Stimulated activated CD8-positive, alpha-beta memory T cell treated with anti-CD3 and anti-CD28 coated beads, Interleukin-4, amount 100 ng/mL, for 1 hour (primary cell): ENCODE measurements at places on chromosomes 12 and 14.

GRCh38 chr14:103057372-103058163 lies at the start of gene CDC42BPB:
Gene CDC42BPB, minus strand, starts transcription at chr14:103057549. Its CDS starts 376 bp downstream, at chr14:103057173.
- DNase-seq: no peak

- DNase-seq: no peak
These were observed 1.8 kb upstream of the TBK1 start for GRCh38 chr12:64450057-64450640.

GRCh38 chr14:82055515-82056115 lies 522.0 kb upstream of the SEL1L start:
- DNase-seq: no peak

- no peak for DNase-seq
These were observed 54.6 kb downstream of the TRAFD1 start for GRCh38 chr12:112179916-112180315.

- DNase-seq: no peak
These were observed 151.9 kb downstream of the GXYLT1 start for GRCh38 chr12:41992692-41993215.

DNA sequence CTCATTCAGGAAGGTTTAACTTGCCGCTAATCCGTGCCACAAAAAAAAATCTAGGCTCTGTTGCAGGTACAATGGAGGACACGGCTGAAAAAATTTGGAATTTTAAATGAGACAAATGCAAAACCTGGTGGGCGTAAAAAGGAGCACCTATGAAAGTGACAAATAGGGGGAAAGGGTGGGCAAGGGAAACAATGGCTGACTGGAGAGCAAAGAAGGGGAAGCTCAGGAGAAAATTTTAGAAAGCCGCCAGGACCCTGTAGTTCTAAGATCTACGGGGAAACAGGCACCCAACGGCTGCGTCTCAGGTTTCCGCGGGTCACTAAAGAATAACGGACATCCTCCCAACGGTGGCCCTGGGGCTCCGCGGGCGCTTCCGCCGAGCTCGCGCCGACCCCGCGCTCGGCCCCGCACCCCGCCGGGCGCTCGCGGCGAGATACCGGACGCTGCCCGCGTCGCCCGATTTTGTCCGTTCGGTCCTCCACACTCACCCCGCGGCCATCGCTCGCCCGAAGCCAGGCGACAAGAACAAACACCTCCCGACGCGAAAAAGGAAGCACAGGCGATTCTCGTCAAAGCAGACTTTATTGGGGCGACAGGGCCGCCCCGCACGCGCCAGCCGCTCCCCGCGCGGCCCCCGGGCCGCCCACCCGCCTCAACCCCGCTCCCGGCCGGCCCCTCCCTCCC lies 1.1 kb upstream of the YY1 start:
- DNase-seq: peak; percentile 32

DNA sequence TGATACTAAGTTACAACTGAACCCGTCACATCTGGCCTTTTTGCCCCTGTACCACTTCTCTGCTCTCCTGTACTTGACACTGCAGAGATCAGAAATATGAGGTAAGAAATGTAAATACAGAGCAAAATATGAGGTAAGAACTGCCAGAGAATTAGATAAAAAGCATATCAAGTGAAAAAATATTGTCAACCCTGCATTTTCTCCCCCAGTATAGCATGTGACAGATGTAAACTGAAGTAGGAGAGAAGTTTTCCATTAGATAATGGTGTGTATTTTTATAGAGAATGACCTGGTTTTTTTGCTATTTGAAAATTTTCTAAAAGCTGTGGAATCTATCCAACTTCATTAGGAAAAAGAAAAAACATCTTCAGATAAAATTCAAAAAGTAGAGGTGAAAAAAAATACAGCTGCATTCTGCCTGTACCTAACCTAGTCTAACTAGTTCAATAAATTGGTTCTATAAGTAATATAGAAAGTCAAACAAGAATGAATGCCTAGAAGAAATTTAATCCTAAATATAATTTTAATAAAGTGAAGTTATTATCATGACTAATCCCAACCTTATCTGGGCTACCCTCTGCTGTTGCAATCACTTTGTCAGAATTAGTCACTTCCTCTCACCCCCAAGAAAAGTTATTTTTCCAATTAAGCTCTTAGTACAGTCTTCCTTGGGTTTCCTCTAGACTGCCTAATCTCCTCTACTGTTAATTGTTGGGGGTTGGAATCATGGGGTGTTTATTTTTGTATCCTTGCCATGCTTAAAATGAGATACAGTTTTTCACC lies 210.0 kb downstream of the RASSF9 start:
- no peak for DNase-seq

DNA sequence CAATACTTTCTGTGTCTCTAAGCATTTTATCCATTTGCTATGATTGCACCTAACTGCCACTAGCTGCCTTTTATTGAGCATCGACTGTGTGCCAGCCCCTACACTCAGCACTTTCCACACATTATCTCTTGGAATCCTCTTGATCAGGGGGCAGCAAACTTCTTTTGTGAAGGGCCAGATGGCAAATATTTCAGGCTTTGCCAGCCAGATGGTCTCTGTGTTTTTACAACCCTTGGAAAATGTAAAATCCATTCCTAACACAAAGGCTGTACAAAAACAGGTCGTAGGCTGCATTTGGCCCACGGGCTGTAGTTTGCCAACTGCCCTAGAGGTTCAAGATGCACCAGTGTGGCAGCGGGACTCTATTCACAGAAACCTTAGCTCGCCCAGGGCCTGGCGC lies 19.5 kb downstream of the FOXN4 start:
- DNase-seq: no peak

DNA sequence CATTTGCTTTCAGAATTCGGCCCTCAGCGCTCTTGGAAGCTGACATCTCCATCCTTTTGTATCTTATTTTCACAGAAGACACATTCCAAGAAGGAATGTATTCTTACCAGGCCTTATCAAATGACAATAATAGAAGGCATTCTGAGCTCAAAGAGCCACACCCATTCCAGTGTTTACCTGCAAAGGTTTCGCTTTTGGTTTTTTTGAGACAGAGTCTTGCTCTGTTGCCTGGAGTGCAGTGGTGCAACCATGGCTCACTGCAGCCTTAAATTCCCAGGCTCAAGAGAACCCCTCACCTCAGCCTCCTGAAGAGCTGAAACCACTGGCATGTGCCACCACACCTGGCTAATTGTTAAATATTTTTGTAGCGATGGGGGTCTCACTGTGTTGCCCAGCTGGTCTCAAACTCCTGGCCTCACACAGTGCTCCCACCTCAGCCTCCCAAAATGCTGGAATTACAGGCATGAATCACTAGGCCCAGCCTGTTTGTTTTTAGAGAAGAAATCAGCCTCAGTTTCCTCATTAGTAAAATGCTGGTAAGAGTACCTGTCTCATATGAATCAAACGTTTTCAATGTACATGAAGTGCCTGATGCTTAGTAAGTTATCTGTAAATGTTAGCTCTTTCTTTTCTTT lies 69.2 kb downstream of the SLC6A12 start:
- DNase-seq: no peak

- no peak for DNase-seq
These were observed 192.8 kb upstream of the RGS6 start for GRCh38 chr14:71739273-71739990.

DNA sequence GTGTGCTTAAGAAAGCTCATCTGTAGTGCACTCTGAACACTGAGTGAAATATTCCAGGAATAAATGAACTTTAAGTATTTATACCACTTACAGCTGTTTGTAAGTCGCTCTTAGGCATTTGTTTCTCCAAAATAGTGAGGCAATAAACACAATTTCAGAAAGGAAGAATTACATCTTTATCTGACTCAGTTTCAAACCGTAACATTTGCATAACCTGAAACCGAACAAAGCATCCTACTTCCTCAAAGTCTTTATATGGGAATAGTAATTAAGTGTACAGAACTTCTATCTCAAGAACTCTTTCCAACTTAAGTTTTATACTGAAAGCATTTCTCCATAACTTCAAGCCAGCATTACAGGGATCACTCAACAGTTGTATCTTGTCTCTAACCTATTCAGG lies 58.4 kb downstream of the SOX5 start:
- no peak for DNase-seq

DNA sequence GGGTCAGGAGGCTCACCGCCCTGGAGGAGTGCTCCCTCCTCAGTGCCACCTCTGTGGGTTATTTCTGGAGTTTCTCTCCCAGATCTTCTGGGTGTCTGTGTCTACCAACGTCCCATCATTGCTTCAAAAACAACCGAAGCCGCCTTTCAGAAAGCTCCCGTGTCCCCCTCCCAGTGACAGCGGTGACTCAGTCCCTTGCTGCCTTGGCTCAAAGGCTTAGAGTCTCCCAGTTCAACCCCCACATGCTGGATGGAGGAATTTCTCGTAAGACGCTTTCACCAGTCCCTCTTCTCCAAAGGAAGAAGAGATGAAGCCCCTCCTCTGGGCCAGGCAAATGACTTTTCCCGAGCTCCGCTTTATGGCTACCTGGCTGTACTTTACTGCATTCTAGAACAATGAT lies 146.6 kb downstream of the RBM19 start:
- no peak for DNase-seq

GRCh38 chr12:50282721-50283228 lies 545 bp downstream of the LIMA1 start:
- DNase-seq: no peak

DNA sequence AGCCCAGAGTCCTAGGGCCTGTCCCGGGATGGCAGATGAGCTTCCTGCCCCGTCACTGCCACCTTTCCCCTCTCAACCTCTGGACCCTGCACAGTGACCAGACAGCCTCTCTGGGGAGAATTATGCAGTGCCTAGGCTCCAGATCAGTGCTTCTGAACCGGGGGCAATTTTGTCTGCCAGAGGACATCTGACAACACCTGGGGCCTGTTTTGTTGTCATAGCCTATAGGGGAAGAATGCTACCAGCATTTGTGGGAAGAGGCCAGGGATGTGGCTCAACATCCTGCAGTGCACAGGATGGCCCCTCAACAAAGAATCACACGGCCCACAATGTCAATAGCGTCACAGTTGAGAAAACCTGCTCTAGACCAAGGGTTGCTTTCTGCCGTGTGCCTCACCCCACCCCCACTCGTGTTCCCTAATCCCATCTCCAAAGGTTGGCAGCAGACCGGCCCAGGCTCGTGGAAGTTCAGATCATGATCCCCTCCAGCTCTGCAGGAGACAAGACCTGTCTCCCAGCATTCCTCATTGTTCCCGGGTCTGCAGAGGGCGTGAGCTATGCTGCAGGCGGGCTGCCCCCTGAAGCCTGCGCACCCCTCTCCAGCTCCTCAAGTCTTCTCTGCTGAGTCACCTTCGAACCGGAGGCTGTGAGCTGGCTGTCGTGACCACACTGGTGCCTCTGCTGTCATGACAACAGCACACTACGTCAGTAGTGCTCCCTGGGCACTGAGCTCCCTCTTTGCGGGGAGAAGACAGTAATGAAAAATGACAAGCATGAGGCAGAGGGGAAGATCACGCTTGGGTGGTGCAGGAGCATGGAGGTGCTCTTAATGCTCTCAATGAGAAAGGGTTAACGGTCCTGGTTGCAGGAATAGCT lies 2.0 kb upstream of the GAPDH start:
- DNase-seq: peak; percentile 68

- DNase-seq: no peak
These were observed 1.3 kb downstream of the ZC3H10 start for GRCh38 chr12:56119361-56119796.

DNA sequence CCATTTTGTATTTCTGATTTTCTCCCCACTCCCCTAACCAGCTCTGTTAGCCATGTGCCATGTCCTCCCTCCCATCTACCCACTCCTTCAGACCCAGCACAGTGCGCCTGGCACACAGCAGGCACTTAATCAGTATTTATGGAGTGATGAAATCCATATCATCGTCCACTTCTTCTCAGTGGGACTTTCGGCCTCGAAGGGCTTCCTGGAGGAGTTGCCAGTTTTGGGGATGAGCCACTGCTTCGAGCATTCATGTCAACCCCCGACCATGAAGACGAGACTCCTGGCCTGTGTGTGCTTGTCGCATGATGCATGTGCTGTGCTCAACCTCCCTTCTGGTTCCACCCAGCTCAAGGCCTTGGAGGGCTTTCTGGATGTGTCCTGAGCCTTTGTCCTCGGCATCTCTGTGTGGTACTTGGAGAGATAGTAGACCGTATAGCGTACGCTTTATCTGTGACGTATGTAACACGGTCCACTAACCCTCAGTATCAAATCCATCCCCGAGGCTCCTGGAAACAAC lies 119.5 kb upstream of the RTL1 start:
- DNase-seq: no peak

DNA sequence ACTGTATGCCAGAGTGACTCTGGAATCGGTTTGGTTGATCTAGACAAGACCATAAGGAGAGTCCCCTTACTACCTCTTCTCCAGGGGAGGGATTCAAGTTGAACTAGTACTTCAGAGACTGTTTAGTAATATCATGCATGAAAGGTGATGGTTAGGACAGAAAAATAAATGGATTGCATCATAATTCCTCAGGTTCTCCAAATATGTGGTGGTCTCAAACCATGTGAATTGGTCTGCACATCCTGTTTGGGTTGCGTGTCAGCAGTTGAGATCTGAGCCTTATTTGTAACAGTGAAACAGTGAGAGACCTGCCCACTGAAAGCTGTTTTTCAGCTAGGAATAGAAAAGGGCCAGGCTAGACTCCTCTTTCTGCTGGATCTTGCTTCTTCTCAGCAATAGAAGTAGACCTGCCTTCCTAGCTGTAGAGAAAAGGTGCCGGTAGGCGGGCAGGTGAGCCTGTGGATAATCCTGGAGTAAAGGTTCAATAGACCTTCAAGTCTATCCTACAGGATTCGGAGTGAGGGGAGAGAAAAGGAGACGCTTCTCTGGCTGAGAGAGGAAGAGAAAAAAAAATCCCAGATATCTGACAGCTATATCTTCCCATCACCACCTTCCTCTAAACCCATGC lies 258.5 kb upstream of the E2F7 start:
- no peak for DNase-seq

GRCh38 chr12:18323159-18323558 lies 61.8 kb downstream of the PIK3C2G start:
- DNase-seq: no peak

- no peak for DNase-seq
These were observed 50.0 kb upstream of the PRICKLE1 start for GRCh38 chr12:42639556-42639955.

DNA sequence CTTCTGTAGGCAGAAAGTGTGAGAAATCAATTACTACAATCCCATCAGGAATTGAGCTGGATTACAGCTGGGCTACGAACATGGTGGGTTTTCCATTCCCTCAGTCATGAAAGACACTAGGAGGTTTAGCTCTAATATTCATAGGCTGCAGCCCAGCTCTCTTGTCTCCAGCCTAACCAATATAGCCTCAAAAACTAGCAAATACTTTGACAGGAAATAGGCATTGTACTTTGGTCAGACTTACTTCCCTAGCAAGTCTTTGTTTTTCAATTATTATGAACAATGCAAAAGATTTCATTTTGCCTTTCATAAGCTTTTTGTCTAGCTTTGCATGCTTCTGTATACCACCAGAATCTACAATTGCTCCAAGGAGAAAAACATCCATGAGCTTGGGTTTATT lies 296.2 kb downstream of the GPHN start:
- no peak for DNase-seq

GRCh38 chr14:52071675-52072074 lies 2.8 kb upstream of the NID2 start:
- no peak for DNase-seq
